Sciatic nerve (tissue), 2 donors: ENCODE measurements at places on chromosomes 4 and X. TPM values are rescaled to one million over a fixed set of nuclear protein-coding genes. Genes with fewer than 3 reads are reported as not detected.

Gene GPR173
- 13.2 TPM for total RNA-seq

Gene POLN
- 7.7 TPM for total RNA-seq

DNA sequence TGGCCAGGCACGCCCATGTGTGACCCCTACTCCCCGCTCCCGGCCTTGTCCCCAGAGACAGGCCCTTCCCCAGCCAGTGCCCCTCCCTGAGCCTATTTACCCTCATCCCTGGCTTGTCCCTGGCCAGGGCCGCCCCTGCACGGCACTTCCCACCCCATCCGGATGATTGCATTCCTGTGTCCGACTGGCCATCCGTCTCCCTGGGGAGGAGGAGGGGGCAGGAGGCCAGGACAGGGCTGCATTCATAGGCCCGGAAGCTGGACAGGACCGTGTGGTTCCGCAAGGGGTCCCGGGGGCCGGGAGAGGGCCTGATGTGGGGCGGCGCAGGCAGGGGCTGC, 22.8 kb downstream of the CTBP1 start:
- no peak for DNase-seq

DNA sequence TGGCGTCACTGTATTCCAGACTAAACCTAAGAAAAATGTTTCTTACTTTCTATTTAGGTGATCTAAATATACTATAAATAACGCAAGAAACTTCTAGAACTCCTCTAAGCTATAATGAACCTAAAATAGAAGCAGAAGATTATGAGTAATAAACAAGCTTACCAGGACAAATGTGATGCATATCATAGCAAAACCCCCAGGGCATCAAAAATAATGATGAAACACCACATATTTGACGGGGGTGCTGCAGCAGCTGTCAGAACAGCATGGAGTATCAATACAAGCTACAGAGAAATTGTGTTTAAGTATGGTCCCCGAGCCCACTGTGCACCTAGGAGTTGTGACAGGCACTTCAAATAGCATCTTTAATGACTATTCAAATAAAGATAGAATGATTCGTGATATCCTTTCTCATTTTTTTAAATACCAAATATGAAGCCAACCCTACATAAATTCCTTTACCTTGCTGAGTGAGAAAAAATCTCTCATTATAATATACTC, 337.3 kb downstream of the CENPC start:
- DNase-seq, result no peak

DNA sequence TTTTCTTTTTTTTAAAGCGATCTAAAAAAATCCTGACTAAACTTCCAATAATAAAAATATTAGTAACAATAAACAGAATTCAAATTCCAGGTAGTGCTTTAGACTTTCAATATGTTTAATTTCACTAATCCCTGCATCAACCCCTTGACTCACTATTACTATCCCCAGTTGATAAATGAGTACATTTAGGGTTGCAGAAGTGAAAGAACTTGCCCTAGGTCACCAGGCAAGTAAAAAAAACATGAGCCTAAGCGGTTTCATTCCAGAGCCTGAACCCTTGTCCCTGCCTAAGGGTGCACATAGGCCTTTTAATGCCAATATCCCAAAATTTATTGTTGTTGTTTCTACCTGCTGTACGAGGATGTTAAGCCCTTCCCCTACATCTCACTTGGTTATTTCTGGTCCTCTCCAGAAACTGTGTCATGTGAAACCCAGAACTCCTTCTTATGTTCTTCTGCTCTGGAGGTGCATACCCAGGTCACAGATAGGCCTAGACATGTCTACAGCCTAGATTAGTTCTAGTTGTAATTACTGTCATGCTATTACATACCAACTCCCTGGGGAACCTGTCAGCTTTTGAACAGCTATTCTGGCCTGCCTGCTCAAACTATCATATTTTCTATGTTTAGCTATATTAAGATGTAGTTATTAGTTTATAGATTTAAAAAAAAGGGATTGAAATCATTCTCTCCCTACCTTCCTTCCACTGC, 244.5 kb upstream of the PITX2 start:
- no peak for DNase-seq

Gene FHDC1
- total RNA-seq, result 3.9 TPM

DNA sequence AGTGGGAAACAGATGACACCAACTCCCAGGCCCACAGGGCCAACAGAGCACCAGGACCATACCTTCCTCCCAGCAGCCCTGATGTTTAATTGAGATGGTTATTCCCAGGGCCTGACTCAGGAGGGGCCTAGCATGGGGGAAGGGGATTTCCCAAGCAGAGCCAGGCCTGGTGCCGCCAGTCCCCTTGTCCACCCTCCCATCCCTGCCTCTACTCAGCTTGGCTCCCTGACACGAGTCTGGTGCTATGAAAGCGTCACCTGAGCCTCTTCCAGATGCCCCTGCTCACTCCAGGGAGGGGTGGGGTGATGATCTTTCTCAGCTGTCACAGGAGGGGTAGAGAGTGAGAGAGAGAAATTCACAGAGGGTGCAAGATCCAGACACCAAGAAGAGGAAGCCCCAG, 72.7 kb downstream of the EFNB1 start:
- no peak for DNase-seq

- DNase-seq, result peak; percentile 66
Observed at GRCh38 chrX:41922431-41923151, 763 bp downstream of the CASK start.

- DNase-seq, result no peak
Observed at GRCh38 chr4:117700111-117700892, 334.0 kb upstream of the NDST3 start.

DNA sequence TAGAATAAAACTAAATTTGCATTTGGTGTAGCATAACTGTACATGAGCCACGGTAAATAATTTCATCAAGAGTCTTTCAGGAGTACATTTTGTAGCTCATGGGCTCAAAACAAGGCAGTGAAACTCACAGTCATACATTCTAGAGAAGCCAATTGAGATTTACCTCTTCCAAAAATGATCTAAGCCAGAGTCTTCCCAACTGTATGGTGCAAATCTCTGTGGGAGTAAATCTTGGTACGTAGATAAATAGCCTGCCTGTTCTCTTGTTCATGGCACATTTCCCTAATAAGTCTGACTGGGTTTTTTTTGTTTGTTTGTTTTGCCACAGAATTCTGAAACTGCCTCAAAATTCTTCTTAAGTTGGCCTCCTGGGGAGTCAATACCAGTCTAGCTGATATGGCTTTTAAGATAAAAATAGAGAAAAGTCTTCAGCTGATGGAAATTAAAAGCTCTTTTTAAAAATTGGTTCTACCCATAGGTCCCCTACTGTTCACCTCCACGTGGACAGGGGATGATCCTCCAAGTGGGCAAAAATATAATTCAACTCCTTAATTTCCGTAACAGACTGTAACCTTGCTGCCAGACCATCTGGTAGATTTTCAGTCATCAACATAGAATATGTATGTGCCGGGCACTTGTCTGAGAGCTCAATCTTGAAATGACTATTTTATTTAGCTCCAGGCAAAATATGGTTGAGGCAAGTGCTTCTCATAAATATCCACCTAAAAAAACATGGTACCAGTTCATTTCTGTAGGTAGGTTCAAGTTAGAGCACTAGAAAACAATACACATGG, 365.4 kb downstream of the PDHA2 start:
- DNase-seq, result no peak

- no peak for DNase-seq
Observed at GRCh38 chr4:181860157-181860556, 383.0 kb upstream of the TENM3 start.
